ENCODE measurements at places on chromosomes 12 and 14.
A peak's percentile ranks its signal among the peaks of the same experiment; 100 is the strongest.

- H3K4me3 ChIP-seq: no peak overlapping the region
- no peak for DNase-seq
- no peaks in the 10 kb centered on the region for H3K4me1 ChIP-seq
Observed at GRCh38 chr12:31205054-31205453, 120.9 kb downstream of the SINHCAF start.

GRCh38 chr12:111063295-111064026, 143.1 kb upstream of the MYL2 start:
- no peak overlapping the region for H3K4me3 ChIP-seq
- H3K4me1 ChIP-seq: peaks cover 12% of the 10 kb centered on the region
- H3K27me3 ChIP-seq: no peaks in the 10 kb centered on the region
- no peak overlapping the region for H3K27ac ChIP-seq
- DNase-seq: no peak

DNA sequence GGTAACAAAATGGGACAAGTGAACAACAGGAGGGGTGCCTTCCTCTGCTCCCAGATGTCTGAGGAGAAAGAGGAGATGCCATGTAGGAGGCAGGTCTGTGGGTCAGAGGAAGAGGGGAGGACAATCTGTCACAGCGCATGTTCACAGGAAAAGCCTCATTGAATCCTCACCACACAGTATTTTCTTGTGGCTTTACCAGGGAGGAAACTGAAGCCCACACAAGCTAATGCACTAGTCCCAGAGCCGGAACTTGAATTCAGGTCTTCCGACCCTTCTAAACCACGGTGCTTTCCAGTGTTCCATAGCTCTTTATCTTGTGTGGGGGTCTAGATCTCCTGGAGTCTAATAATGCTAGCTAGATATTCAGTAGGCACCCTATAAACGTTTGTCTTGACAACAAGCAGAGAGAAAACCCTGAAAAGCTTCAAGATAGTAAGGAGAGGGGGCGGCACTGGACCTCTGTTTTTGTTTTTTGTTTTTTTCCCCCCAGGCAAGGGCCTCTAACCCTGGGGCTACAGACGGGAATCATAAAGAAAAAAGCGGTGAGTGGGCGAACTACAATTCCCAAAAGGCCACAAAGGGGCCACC, 371 bp upstream of the SHMT2 start:
- H3K4me1 ChIP-seq: peaks cover 45% of the 10 kb centered on the region
- peak overlapping the region; percentile 77 for H3K4me3 ChIP-seq
- no peak for DNase-seq
- H3K36me3 ChIP-seq: peaks cover 28% of the 10 kb centered on the region
- peaks cover 36% of the 10 kb centered on the region for H3K27me3 ChIP-seq
- no peak overlapping the region for H3K27ac ChIP-seq

GRCh38 chr12:27965966-27966365, 6.6 kb downstream of the PTHLH start:
- H3K27ac ChIP-seq: no peak overlapping the region
- no peak overlapping the region for H3K4me3 ChIP-seq
- DNase-seq: no peak

- peaks cover 2% of the 10 kb centered on the region for H3K27me3 ChIP-seq
- no peak for DNase-seq
- H3K4me3 ChIP-seq: no peak overlapping the region
- H3K4me1 ChIP-seq: peaks cover 3% of the 10 kb centered on the region
Observed at GRCh38 chr12:53265783-53266182, 2.3 kb upstream of the ESPL1 start.

GRCh38 chr12:65100140-65100539, 21.0 kb downstream of the WIF1 start:
- no peak overlapping the region for H3K4me3 ChIP-seq
- H3K36me3 ChIP-seq: no peaks in the 10 kb centered on the region
- no peaks in the 10 kb centered on the region for H3K27me3 ChIP-seq
- H3K27ac ChIP-seq: no peak overlapping the region
- no peaks in the 10 kb centered on the region for H3K4me1 ChIP-seq

DNA sequence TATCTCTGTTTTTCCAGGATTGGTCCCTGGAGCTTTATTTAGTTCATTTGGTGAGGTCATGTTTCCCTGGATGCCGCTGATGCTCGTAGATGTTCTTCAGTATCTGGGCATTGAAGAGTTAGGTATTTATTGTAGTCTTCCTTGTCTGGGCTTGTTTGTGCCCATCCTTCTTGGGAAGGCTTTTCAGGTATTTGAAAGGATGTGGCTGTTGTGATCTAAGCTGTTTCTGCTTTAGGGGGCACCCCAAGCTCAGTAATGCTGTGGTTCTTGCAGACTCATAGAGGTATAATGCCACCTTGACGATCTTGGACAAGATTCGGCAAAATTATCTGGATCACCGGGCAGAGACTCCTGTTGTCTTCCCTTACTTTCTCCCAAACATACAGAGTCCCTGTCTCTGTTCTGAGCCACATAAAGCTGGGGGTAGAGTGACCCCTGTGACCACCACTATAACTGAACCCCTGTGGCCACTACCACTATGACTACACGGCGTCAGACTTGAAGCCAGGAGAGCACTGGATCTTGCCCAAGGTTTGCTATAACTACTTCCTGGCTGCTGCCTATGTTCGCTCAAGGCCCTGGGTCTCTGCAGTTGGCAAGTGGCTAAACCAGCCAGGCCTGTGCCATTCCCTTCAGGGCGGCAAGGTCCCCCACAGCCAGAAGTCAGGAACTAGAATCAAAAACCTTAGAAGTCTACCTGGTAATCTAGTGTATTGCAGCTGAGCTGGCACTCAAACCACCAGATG, 40.9 kb downstream of the FGD4 start:
- no peaks in the 10 kb centered on the region for H3K36me3 ChIP-seq
- H3K27me3 ChIP-seq: no peaks in the 10 kb centered on the region
- no peak overlapping the region for H3K27ac ChIP-seq
- peaks cover 3% of the 10 kb centered on the region for H3K4me1 ChIP-seq

GRCh38 chr12:101759396-101760047, 20.3 kb upstream of the SYCP3 start:
- H3K27ac ChIP-seq: no peak overlapping the region
- H3K27me3 ChIP-seq: no peaks in the 10 kb centered on the region
- peaks cover 23% of the 10 kb centered on the region for H3K36me3 ChIP-seq
- H3K4me3 ChIP-seq: no peak overlapping the region
- no peak for DNase-seq

GRCh38 chr12:124861492-124861891, 2.2 kb downstream of the SCARB1 start:
- H3K27me3 ChIP-seq: no peaks in the 10 kb centered on the region
- no peak overlapping the region for H3K4me3 ChIP-seq
- peaks cover 2% of the 10 kb centered on the region for H3K36me3 ChIP-seq
- H3K4me1 ChIP-seq: no peaks in the 10 kb centered on the region
- H3K27ac ChIP-seq: no peak overlapping the region

DNA sequence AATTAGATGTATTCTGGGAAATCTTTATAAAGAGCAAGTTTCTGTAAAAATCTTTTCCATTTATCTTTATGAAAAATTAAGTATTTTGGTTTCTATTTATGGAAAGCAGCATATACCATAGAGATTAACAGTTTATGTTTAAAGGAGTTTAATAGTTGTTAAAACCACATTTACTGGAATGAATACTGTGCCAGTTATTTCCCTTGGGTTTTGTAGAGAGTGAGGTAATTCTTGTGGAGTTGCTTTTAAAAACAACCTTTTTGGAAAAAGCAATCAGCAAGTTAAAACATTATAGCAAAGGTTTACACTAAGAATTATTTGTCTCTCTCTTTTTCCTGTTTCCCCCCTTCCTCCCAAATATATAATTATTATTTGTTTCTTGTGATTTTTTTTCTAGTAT, 34.9 kb downstream of the AEBP2 start:
- H3K36me3 ChIP-seq: peaks cover 21% of the 10 kb centered on the region
- H3K27ac ChIP-seq: no peak overlapping the region
- H3K4me3 ChIP-seq: no peak overlapping the region
- DNase-seq: no peak
- no peaks in the 10 kb centered on the region for H3K4me1 ChIP-seq

Data from H1 (cell line).